Activated naive CD4-positive, alpha-beta T cell treated with anti-CD3 and anti-CD28 coated beads for 36 hours (primary cell): ENCODE measurements at places on chromosomes 1 and 21. TPM values are rescaled to one million over a fixed set of nuclear protein-coding genes. Genes with fewer than 3 reads are reported as not detected.

GRCh38 chr1:176839216-176839615 is 325.3 kb downstream of the ASTN1 start:
- no peak for DNase-seq

Gene TACSTD2
- total RNA-seq: not detected

Gene NBL1
- total RNA-seq: 15.2 TPM

- DNase-seq: no peak
Observed at GRCh38 chr1:47569681-47570470, 132.0 kb downstream of the FOXD2 start.

Gene UBE2G2
- total RNA-seq: 94.0 TPM

Gene LIN9
- 7.7 TPM for total RNA-seq

DNA sequence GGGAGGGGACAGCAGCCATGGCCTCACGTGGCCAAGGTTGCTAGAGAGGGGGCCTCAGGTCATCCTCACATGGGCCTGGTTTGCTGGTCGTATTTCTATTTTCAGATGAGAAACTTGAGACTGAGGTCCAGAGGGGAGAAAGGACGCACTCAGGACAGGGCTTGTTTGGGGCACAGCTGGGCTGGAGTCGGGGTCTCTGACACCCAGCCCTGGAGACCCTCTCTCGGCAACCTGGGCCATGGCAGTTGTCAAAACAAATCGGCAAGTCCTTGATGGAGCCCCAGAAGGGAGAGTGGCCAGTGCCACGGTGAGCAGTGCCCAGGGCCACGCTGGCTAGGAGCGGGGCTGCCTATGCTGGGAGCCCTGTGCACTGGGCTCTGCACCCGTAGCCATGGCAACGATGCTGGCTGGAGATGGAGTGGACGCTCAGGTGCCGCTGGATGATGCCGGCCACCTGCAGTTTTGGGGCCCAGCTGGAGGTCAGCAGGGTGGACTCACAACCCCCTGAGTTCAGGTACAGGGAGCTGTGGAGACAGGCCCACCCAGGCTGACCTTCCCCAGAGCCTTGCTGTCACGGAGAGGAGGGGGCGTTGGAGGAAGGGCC is 11.1 kb downstream of the LRRC3 start:
- no peak for DNase-seq

Gene OR2L2
- not detected for total RNA-seq

DNA sequence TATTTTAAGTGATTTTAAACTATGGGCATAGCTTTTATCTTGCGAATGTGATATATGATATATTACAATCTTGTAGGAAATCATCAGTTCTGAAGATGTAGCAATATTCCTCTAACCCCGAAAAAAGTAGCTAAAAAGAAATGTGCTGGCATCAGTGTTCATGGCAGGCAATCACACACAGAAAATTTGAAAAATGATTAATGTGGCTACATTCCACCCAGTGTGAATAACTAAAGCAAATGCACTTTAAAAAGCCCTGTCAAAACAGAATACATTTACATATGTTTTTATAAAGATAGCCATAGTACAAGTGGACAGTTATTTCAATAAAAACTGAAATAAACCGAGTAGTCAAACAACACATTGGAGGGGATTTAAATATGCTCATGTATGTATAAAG is 260.2 kb downstream of the HHAT start:
- no peak for DNase-seq

Gene METTL25B
- 35.5 TPM for total RNA-seq

- no peak for DNase-seq
Observed at GRCh38 chr1:229220163-229220846, 50.6 kb upstream of the RAB4A start.

DNA sequence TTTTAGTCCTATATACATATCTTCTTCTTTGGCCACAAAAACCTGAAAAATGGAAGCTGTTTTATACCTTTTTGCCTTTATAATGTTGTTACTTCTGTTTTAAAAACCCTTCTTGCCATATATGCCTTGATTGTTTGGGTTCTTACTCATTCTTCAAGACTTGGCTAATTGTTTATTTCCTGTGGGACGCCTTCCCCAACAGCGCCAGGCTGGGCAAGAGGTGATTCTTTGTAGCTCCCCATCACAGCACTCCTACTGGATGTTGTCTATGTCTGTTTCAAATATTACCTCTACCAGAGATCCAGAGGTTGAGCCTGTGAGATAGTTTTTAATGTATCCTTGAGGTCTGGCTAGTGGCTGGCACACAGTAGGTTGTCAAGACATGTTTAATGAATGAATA is 73.2 kb upstream of the CYP2J2 start:
- no peak for DNase-seq

GRCh38 chr1:67771152-67771551 is 62.1 kb downstream of the GNG12 start:
- DNase-seq: no peak

Gene MPL
- total RNA-seq: not detected

DNA sequence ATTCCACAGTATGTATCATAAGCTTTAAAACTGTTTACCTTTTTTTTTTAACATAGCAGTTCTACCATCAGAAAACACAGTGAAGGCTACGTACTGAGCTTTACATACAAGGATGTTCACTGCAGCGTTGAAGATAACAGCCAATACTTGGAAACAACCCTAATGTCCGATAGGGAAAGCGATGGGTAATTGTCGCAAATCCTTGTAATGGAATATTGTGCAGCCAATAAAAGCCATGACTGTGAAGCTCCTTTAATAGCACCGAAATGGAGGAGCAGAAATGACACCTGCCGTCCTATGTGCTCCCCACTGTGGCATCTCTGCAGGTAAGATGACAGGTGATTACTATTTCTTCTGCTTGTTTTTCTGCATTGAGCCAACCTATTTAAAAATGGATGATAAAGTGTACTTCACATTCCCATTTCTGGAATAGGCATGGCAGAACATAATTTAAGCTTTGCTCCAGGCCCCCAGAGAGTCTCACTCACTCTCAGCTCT is 523.8 kb downstream of the PTPRU start:
- no peak for DNase-seq

Gene UBXN10
- total RNA-seq: 0.33 TPM

Gene KCNA2
- 0.64 TPM for total RNA-seq

DNA sequence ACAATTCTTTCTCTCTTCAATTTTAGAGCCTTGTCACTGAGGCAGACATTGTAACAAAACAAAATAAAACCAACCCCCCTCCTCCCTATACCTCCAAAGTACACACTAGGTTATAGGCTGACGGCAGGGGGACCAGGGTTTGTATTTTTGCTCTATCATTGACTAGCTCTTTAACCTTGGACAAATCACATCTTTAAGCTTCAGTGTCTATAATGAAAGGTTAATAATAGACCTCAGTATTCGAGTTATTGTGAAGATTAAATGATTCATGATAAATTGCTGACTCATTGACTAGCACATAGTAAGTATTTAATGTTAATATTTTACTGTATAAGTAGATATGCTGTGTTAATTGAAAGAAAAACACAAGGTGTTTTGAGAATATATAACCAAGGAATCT is 1267.6 kb upstream of the ADGRL2 start:
- DNase-seq: no peak

GRCh38 chr1:45047032-45047431 is 35.0 kb downstream of the UROD start:
- DNase-seq: no peak

Gene SPATC1L
- total RNA-seq: 8.0 TPM

- DNase-seq: no peak
Observed at GRCh38 chr1:214503553-214503952, 47.8 kb downstream of the PTPN14 start.

GRCh38 chr1:160651433-160652064 is 4.7 kb upstream of the SLAMF1 start:
- no peak for DNase-seq

Gene LRRC3
- total RNA-seq: 2.8 TPM

DNA sequence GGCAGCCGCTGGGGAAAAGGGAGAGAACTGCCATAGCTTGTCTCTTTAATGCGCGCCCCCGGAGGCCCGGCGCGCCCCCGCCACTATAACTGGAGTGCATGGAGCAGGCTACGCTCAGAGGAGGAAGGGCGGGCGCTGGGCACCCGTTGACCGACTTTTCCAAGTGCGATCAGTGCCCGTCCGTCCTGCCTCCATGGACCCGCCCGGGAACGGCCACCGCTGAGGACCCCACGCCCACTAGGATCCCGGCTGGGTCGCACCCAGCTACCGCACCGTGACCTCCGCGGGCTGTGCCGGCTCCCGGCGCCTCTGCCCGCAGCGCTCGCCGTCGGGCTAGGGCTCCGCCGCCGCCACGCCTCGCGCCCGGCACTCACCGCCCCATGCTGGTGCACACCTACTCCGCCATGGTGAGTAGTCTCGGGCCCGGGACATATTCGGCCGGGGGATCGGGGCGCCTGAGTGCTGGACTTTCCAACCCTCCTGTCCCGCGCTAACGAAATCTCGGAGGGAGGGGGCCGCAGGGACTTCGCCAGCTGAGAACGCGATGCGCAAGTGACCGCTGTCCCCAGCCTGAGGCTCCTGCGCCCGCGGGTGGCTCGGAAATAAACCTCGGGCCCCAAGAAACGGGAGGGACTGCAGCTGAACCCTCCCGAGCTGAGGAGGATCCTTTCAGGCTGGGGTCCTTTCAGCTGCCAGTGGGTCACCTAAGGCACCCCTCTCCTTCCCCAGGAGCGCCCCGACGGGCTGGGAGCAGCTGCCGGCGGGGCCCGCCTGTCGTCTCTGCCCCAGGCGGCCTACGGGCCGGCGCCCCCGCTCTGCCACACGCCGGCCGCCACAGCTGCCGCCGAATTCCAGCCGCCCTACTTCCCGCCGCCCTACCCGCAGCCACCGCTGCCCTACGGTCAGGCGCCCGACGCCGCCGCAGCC is at the start of gene TFAP2E:
Gene TFAP2E, plus strand, starts transcription at position 117 of the 927 bp plus-strand sequence. Its CDS starts 264 bp downstream, at position 381.
- no peak for DNase-seq

Gene SLC22A15
- 0.12 TPM for total RNA-seq

DNA sequence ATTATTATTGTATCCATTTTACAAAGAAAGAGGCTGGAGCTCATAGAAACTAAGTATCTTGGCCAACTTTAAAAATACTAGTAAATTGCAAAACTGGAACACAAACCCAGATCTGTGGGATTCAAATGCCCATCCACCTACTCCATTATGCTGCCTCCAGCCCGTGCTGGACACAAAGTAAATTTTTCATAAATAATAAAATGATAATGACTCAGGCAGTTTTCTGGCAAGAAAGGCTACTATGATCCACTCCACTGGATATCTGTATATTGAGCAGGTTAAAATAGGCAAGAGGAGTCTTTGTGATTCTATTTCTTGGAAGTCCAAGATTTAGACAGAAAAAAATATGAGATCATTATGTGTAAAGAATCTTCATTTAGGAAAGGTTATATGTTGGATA is 138.3 kb upstream of the DUSP10 start:
- DNase-seq: no peak

DNA sequence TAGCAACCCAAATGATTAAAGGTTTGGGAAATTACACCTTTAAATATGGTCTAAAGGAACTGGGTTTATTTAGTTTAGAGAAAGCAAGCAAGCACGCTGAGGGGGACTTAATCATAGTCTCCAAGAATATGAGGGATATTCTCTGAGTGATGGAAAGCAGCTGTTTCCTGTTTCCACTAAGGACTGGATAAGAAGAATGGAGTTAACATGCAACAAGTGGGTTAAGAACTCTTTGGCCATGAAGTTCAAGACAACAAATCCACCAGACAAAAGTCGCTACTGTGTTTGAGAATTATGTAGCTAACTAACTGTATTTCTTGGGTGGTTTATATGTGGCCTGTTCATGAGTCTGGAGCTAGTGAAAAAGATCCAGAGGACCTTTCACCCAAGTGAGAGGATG is 85.7 kb downstream of the TGFB2 start:
- DNase-seq: no peak

DNA sequence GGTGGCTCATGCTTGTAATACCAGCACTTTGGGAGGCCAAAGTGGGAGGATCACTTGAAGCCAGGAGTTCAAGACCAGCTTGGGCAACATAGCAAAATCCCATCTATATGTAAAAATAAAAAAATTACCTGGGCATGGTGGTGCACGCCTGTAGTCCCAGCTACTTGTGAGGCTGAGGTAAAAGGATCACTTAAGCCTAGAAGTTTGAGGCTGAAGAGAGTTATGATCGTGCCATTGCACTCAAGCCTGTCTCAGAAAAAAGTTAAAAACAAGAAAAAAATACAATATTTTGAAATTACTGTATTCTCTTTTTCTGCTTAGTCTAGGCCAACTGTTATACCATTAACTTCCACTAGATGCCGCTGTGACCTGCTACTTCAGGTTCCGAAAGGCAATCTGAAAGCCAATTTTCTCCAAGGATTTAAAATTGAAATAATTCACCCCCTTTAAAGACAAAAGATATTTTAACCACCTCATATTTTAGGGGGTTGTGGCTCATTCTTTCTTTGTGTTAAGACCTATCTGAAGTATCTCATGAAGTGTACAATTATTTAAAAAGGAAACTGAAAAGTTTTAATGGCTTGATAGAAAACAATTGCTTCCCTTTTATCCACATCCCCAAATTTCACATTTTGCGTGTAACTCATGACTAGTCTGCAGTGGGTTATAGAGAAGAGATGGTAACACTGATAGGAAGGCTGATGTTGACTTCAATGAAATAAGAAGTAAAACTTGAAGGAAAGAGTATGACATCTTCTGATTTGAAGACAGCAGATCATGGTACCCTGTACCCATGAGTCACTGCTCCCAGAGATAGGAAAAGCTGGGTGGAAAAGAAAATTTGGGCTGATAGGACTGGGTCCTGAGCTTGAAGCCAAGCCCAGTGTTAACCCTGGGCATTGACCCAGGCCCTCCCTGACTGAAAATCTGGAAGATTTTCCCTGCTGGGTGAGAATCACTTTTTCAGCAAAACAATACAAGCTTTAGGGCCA is 24.4 kb upstream of the CLDN14 start:
- peak; percentile 63 for DNase-seq

DNA sequence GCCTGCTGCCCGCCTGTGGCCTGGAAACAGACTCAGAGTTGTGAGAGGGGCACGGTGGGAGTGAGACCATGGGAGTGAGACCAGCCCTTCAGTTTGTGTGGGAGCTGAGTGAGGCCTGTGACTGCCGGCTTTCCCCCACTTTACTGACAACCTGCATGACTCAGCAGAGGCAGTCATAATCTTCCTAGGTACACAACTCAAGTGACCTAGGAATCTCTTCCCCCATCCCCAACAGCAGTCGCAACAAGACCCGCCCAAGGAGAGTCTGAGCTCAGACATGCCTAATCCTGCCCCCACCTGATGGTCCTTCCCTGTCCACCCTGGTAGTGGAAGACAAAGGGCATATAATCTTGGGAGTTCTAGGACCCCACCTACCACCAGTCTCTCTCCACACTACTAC is 44.2 kb downstream of the KLHL20 start:
- no peak for DNase-seq
